ENCODE measurements at places on chromosomes 3 and 15.

- no peak for DNase-seq
These were observed 105.3 kb downstream of the CD47 start for GRCh38 chr3:107985496-107985895.

- no peak for DNase-seq
These were observed 708 bp upstream of the GCHFR start for GRCh38 chr15:40762919-40763800.

DNA sequence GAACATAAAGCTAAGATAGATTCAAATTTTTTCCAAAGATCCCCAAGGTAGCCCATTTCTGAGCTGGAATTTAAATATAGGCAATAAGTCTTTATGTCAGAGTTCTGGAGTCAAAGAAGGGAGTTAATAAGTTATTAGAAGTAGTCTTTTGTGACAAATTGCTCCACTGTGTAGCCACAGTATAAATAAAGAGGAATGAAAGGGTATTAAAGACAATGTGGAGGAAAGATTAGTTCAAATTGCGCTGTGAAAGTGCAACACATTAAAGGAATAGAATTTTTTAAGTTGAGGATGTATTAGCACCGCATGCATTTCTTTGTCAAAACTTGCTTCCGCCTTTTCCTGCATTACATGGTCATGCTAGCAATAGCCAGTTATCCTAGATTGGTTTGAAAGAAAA is 666.6 kb upstream of the CCDC54 start:
- DNase-seq, result no peak

- no peak for DNase-seq
These were observed 20.5 kb downstream of the SIDT1 start for GRCh38 chr3:113552851-113553250.

GRCh38 chr3:72346526-72346926 is 501.7 kb downstream of the SHQ1 start:
- peak; percentile 83 for DNase-seq

DNA sequence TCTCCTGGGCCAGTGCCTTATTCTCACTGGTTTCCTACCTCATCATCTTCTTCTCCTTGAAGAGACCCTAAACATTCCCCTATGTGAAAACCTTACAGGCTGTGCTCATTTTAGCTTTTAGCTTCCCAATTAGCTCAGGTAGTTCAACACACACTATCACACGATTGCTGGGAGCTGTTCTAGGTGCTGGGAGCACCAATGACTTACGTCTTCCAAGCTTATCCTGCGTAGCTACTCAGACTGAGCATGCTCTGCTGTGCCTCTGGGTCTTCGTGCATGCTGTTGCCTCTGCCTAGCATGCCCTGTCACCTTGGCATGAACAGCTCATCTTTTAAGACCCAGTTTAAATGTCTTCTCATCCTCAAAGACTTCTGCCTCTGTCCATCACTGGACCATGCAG is 55.7 kb upstream of the APEH start:
- DNase-seq, result no peak

DNA sequence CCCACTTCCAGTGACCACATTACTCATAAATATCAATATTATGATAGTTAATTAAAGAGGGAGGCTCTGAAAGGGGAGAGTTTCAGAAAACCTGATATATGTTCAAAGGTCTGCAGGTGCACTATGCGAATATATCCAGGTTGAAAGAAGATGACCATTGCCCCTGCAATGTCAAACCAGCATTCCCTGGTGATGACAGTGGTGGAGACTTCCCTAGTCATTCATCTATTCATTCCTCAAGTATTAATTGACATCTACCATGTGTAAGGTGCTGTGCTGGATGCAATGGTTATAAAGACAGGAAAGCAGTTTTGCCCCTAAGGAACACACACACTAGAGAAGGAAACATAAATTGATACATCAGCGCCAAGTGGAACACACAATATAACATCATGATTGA is 588.3 kb upstream of the KCNMB2 start:
- DNase-seq, result no peak
